ENCODE measurements at places on chromosomes 12 and 14.

- no peak for DNase-seq
Observed at GRCh38 chr12:54443446-54443845, 24.4 kb upstream of the ITGA5 start.

DNA sequence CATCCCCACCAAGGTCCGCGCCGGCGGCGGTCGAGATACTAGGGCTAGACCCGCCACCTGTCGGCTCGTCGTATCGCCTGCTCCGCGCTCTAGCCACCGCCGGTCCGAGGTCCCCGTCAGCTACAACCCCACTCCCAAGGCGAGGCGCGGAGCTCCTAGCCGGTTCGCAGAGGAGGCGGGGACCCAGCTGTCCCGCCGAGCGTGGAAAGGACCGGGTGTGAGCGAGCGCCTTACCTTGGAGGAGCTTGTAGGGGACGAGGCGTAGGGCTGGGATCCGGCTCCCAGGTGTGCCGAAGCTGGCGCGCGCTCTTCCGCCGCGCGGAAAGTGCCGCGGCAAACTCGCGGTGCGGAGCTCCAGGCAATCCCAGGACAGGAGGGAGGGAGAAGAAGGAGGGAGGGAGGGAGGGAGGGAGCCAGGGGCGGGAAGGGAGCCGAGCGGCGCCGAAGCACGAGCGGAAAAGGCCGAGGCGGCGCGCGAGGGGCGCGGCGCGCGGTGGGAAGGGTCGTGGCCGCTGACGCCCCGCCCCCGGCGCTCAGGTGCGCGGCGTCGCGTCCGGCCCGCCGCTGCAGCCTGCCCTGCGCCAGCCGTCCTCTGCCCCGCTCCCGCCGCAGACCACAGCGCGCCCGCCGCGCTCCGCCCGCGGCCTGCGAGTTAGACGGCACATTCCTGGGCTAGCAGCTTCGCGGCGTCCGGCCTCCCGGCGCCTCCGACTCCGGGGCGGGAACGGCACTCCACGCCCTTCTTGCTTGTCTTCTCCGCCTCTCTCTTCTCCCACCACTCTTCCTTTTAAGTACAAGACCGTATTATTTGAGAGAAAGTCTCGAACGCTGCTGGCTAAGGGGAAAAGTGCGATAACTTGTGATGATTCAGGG lies at the start of gene PAWR:
Gene PAWR, minus strand, starts transcription at position 327 of the 873 bp plus-strand sequence. CDS start 720 bp downstream, outside the sequence.
- peak; percentile 86 for DNase-seq

- DNase-seq = no peak
Observed at GRCh38 chr14:20578784-20579502, 8.9 kb downstream of the RNASE11 start.

GRCh38 chr14:32896979-32897697 lies 41.5 kb upstream of the NPAS3 start:
- DNase-seq = no peak

GRCh38 chr14:32817780-32818179 lies 120.9 kb upstream of the NPAS3 start:
- DNase-seq = no peak

- peak; percentile 34 for DNase-seq
Observed at GRCh38 chr14:76152333-76152681, 585 bp downstream of the GPATCH2L start.

DNA sequence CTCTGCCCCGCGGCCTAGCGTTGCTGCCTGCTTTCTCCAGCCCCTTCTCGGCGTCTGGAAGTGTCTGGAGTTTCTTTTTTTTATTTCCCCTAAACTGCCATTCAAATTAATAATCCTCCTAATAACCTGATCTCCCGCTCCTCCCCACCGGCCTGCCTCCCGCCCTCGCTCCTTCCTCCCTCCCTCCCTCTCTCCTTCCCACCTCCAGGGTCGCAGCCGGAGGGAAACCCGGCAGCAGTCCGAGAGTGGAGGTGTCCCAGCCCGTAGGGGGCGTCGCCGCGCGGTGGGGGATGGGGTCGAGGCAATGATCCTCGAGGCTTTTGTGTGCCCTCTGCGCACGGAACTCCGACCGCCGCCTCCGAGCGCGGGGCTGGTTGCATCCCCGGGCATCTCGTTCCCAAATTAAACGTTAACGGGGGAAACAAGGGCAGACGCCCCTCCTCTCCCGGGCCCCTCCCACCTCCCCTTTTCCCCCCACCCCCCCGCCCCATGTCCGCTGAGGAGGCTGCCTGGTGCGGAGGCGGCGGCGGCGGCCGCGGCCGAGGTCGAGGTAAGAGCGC lies 1.0 kb upstream of the SOCS2 start:
- DNase-seq = no peak

GRCh38 chr14:32940066-32940651 lies 1.5 kb downstream of the NPAS3 start:
- DNase-seq = peak; percentile 25
